ENCODE measurements at places on chromosomes 7 and 10.

GRCh38 chr7:75971309-75971960 is 23.0 kb downstream of the TMEM120A start:
- no peak for DNase-seq

DNA sequence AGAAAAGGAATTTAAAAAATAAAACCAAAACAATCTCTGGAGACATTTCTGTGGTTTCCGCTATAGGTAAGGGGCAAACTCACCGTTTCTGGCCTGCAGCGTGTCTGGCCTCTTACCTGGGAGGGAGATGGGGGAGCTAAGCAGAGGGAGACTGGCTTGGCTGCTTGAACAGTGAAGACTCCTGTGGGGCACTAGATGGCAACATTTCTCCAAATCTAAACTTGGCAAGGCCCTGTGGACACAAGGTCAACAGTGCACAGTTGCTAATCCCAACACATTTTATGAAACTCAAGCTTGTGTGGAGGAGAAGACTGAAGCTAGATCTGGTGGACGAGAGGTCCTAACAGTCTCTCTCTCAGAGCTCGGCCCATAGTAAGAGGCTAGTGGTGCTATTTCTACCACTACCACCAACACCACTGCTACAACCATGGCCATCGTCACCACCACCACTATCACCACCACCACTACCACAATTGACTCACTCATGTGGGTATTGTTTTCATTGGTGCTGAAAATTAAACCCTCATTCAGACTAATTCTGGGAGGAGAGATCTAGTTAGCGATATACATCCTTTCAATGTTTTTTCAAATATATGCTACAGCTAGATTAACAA is 28.4 kb upstream of the CDHR3 start:
- peak; percentile 16 for DNase-seq

- DNase-seq: no peak
Observed at GRCh38 chr7:5363729-5364128, 59.9 kb downstream of the TNRC18 start.

DNA sequence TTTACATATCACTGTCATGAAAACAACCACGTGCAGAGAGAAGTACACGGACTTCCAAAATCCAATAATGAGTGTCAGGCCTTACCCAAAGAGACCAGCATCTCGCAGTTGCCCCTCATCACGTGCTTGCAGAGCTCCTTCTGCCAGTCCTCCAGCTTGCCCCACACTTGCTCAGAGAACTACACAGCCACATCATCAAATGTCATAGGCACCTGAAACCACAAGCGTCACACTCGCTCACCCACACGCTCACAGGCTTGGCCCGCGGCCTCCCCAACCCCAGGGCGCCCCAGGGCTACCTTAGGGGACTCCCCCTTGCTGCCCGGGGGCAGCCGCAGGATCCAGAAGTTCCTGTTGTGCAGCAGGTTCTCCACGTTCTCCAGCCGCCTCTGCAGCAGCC is 123.4 kb upstream of the ZNF746 start:
- no peak for DNase-seq

- no peak for DNase-seq
Observed at GRCh38 chr7:102432442-102433218, 745 bp upstream of the ORAI2 start.

All from Jurkat, Clone E6-1 (cell line).